ENCODE measurements at places on chromosomes 1 and 21.

- DNase-seq = no peak
Observed at GRCh38 chr1:10917513-10918454, 94.7 kb upstream of the TARDBP start.

- DNase-seq = no peak
Observed at GRCh38 chr1:154574716-154575115, 7.1 kb downstream of the CHRNB2 start.

DNA sequence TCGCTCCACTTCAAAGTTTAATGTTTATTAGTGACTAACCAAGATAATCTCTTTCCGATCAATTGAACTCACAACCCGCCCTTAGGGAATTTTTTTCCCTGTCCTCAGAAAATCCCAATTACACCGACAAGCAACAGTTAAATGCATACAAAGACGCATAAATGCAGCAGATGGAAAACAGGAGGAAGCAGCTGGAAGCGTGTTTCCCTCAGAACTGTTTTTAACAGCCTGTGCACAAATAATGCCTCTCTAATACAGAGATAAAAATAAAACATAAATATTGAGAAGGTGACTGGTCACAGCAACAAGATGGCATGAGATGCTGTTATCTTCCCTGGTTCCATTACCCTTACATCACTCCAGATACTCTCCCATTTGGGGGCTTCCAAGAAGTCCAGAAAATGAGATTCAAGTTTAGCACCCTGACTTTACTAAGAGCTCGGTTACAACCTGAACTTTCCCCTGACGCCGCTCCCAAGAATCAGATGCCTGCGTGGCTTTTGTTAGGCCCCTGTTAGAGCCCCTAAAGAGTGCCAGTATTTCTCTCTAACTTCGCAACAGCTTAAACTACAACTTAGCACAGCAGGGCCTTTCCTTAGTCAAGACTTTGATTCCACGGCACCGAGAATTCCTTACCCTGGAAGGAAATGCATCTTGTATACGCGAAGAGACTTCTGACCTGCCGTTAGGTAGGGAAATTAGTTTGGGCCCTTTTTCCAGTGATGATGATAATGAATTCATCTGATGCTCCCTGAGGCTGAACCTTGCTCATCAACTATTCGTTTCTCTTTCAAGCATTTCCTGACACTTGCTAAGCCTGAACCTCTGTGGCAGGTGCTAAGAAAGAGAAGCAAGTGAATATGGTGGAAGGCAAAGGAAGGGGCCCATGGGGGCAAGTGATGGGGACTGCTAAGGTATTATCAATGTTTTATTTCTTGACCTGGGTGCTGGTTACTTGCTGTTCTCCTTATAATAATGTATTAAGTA, 137.7 kb upstream of the SMYD2 start:
- no peak for DNase-seq

DNA sequence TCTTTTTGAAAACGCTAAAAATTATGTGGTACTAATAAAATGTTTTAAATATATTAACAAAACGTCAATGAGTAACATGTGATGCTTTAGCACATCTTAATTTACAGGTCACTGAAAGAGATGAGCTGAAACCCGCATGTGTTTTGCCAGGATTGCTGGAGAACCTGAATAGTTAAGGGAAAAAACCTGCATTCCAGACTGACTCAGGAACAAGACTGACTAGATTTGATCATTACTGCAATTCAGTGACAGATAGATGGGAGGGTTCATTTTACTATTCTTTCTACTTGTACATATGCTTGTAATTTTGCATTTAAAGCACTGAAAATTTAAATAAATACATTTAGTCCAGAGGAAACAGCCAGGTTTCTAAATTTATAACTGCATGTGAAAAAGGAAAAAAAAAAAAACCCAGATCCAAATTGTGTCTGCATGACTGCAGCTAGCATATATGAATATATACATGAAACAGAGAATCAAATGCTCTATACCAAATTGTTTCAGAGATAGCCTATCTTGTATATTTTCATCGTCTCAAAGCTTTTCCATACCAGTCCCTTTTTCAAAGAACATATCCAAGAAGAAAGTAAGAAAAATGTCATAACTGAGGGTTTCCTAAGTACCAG, 71.7 kb downstream of the APP start:
- no peak for DNase-seq

GRCh38 chr1:22711071-22711470, 432 bp downstream of the EPHB2 start:
- no peak for DNase-seq

- no peak for DNase-seq
Observed at GRCh38 chr1:184672013-184672726, 82.5 kb downstream of the EDEM3 start.

DNA sequence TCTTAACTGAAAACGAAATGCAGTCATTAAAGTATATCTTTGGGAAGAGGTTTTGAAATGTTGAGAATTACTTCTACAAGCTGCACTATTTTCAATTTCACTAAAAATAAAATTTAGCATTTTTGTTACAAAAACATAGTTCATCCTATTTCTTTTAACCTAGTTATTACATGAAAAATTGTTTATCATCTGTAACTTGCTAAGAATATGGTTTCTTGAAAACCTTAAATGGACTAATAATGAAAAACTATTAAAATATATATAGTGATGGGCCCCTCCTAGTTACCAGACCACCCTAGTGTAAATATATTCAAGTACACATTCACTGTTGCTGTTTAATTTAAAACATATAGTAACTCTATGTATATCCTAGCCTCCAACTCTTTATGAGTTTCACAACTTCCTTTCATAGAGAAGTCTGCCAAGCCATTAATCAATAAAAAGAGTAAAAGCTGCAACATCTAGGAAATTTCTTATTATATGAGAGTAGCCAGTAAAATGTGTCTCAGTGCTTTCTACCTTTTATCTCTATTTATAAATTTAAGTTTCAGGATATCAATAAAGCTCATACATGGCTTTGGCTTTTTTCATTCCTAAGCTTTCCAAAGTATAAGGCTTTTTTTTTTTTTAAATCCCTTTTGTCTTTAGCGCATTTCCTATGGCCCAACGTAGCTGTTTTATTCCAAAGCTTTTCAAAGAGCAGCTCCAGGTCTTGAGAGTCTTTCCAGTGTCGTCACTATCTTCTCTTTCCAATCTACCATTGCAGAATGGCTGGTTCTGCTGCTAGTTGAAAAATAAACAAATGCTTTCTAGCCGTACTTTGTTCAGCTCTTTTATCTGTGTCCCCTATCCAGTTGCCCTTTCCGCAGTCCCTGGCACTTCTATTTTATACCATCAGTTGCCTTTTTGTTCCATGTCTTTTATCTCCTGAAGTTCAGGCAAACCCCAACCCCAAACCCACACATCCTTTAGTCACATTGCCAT, 6.5 kb downstream of the IRF2BP2 start:
- DNase-seq = no peak

DNA sequence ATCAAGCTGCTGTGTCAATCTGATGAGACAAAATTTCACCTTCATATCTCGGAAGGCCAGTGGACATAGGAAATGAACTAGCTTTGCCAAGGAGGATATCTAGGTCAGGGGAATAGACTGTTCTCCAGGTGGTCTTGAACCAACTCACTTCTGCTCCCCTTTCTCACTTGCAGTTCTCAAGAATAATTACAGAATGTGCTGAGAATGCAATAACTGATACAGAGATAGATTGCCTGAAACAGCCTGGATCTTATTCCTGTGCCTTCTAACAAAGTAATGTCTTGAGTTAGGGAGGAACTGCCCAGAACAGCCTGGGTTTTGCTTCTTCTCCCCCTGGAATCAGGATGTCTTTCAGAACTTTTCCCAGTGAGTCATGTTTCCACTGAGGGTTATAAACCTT, 636.7 kb downstream of the KCNT2 start:
- DNase-seq = no peak

DNA sequence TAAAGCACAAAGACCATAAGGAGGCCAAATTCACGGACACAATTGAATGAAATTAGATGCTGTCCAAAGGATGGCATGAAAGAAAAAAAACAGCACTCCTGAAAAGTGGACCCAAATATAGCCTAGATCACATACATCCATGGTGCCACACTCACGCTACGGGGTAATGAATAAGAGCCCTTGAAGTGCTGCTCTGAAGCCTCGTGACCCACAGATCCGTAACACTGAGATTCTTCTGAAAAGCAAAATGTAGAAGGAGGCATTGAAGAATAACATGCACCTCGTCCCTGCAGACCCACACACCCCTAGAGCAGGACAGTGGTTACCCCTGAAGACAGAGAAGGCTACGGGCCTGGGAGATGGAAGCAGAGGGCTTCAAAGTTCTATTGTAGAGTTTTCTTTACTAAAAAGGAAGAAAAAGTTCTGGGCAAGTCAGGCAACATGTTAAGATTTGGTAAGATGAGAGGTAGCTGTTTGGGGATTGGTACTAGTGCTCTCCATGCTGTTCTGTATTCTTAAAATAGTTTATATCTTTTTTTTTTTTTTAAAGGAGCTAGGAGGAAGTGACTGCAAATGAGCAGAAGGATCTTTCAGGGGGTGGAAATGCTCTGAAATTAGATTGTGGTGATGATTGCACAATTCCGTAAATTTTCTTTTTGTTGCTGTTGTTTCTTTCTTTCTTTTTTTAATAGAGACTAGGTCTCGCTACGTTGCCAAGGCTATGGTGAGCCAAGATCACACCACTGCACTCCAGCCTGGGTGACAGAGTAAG, 4.1 kb upstream of the ITGB2 start:
- DNase-seq = no peak

DNA sequence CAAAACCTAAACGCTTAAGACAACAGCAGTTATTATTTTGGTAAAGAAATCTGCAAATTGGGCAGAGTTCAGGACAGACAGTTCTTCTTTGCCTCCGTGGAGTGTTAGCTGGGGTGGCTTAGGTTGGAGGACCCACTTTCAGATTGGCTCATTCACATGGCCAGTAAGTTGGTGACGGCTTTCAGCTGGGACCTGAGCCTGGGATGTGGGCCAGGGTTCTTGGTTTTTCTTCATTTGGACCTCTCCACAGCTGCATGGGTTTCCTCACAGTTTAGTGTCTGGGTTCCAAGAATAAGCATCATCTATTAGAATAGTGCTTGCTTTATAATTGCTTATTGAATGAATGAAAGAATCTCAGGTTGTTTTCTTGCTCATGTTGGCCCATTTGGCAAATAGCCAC, 72.2 kb downstream of the ATF6 start:
- DNase-seq = no peak

DNA sequence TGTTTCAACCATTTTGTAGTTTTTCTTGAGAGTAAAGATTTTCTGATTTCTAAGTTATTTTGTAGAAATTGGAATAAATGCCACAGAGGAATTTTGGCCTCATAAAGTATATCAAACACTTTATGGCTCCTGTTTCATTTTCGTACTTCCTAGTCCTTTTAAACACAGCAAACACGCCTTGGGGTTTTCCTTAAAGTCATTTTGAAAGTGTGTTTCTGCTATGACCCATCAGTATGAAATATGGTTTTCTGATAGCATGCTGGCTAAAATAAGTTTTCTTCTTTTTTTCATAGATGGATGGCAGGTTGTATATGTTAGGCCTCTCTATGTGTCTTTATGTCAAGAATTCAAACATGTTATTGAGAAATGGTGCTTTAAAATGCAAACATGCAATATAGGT, 940.1 kb upstream of the TMPRSS15 start:
- DNase-seq = no peak

DNA sequence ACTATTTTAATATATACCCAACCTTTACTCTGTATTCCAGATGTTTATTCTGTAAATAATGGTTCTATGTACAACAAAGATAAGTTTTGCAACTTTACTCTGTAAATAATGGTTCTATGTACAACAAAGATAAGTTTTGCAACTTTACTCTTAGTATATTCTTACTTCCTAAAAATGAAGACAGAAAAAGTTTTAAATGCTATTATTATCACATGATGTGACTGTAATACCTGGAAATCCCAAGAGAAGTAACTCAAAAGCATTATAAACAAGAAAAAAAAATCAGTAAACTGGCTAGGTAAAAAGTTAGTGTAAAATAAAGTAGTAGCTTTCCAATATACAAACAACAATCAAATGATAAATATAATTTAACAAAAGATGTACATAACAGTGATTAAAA, 18.5 kb upstream of the EXO1 start:
- DNase-seq = no peak

DNA sequence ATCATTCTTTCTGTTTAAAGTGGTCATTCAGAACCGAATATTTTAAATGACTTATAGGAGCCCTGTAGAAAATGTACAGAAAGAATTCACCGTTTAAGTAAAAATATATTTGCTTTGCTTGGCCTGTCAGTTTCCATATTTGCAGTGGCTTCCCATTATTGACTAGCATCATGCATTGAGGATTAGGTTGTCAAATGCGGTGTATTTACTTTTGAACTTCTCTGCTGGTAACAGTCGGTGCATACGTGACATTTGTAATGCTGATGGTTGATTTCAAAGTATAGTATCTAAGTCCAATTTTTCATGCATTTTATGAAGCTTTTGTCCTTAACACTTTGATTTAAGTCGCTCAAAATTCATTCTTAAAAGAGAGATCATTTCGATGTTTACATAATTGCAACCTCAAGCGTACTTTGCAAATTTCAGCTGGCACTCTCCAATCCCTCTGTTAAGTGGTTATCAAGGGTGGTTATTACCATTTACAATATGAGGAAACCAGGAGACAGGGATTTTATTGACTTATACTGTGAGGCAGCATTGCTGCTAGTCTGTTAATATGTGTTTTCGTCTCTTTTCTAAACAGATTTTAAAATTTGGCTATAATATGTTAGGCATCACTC, 201.6 kb downstream of the SDCCAG8 start:
- DNase-seq = no peak

- no peak for DNase-seq
Observed at GRCh38 chr1:242211254-242212022, 212.5 kb upstream of the MAP1LC3C start.

- DNase-seq = no peak
Observed at GRCh38 chr21:34992180-34992579, 56.9 kb downstream of the RUNX1 start.

DNA sequence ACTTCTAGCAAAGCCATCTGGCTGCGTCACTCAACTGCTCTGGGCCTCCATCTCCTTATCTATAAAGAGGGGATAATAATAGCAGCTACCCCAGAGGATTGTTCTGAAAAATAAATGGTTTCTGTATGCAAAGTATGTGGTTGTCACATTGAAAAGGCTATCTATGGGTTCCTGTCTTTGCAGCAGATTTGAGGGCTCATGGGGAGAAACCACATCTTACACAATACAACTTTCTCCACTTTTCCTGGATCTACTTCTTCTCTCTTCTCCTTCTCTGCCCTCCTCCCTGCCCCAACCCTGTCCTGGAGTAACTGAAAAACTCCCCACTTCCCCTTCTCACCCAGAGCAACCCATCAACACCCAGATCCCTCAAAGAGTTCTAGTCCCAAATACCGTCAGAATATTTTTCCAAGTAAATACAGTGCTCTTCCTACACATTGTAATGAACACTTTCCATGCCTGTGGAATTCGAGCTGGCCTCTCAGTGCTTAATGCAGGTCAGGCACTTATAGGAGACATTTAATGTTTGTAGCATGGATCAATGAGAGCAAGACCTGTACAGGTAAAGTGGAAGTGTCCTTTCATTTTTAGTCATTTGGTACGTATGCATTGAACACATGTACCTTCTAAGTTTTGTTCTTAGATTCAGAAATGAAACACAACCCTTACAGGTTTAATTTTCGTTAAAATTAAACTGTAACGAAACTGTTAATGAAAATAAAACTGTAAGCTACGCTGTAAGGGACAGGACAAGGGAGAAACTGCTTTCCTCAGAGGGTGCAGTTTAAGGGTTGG, 131.9 kb downstream of the AK5 start:
- no peak for DNase-seq

GRCh38 chr21:33290441-33290840, 24.3 kb downstream of the IL10RB start:
- DNase-seq = no peak

GRCh38 chr1:205443585-205444299, 12.1 kb downstream of the BLACAT1 start:
- DNase-seq = no peak
